ENCODE measurements at places on chromosomes 7 and 10.

- no peak for DNase-seq
Observed at GRCh38 chr7:18222636-18223035, 195.0 kb upstream of the PRPS1L1 start.

GRCh38 chr7:23373151-23374004 is 74.2 kb downstream of the MALSU1 start:
- DNase-seq = no peak

DNA sequence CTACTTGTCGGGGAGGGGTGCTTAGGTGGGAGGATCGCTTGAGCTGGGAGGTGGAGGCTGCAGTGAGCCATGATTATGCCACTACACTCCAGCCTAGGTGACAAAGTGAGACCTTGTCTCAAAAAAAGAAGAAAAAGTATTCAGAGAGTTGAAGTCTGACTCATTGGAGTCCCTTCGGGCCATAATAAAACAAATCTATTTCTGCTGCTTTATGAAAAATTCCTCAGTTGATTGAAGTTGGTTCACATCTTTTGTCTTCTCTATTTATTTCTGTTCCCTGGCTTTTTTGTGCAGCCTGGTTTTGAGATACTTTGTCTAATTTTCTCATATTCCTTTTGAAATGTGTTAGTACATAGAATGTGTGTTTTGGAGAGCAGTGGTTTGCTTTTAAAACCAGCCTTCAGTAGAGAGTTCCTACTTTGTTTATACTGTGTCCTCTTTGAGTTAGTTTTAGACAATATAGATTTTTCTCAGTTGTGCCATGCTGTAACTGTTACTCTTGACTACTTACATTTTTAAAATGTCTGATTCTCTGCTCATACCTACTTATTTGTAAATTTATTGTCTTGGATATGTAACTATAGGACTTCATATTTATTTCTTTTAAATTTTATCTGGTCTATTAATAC is 36.7 kb downstream of the LUC7L2 start:
- no peak for DNase-seq

- no peak for DNase-seq
Observed at GRCh38 chr10:124151466-124152095, 58.2 kb upstream of the CHST15 start.

DNA sequence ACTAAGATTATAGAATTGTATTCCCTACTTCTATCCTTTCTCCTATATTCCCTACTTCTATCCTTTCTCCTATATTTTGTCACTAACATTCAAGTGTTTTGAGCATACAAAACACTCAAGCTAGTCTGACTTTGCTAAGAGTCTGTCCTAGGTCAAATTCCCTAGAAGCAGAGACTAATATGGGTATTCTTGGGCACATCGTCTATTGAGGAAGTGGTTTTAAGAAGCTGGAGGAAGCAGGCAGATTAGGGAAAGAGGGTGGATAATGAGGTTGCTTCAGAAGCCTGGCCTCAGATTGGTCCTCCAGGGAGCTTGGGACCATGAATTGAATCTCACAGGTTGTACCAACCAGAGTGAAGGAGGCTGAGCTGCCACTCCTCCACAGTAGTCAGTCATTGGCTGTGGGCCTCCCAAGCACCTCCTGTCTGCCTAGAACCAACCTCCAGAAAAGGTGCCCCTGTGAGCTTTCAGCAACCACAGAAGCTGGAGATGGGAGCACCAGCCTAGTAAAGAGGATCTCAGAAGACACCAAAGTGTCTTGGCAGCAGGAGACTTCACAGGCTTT is 295.9 kb upstream of the PHF14 start:
- DNase-seq = no peak

DNA sequence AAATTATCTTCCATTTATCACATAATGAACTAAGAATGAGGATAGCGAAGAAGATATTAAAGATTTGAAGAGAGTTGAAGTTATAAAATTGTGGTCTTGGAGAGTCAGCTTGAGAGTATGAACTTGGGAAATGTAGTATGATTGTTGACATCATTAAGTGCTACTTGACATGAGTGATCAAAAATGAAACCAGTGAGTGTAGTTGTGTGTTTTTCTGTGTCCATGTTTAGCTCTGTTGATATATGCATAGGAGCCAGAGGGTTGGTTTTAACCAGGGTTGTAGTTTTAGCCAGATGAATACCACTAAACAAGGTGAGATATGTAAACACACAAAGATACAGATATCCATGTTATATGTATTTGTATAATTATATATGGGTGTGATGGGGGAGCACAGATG is 6.2 kb downstream of the TMEM106B start:
- no peak for DNase-seq
